ENCODE measurements at places on chromosomes 4 and X.

- no peak for DNase-seq
These were observed 220.3 kb downstream of the OR13H1 start for GRCh38 chrX:131764216-131764615.

GRCh38 chr4:26787461-26788340 is 72.9 kb upstream of the STIM2 start:
- no peak for DNase-seq

DNA sequence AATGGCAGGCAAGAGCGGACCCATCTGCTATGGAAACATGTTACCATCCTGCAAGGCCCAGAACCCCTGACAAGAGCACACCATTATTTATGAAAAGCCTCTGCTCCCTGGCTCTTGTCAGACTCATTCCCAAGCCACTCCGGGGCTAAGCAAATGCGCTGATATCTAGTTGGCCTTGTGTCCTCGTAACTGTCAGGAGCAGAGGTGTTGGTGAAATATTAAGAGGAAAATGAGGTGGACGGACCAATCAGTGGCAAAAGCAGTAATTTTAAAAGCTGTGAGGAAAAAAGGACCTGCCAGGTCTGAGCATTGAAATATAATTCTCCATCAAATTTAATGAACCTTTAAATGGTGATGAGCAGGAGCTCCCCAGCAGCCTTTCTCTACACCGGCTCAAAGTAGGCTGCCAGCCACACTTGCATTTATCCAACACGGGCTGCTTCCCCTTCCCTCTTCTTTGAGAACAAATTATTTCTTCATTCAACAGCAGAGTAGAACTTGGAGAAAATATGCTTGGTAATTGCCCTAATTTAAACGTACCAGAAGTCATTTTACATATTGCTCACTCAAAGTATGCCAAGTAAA is 214.3 kb downstream of the RASL11B start:
- no peak for DNase-seq

- no peak for DNase-seq
These were observed 123.6 kb downstream of the STAG2 start for GRCh38 chrX:124085063-124085462.

DNA sequence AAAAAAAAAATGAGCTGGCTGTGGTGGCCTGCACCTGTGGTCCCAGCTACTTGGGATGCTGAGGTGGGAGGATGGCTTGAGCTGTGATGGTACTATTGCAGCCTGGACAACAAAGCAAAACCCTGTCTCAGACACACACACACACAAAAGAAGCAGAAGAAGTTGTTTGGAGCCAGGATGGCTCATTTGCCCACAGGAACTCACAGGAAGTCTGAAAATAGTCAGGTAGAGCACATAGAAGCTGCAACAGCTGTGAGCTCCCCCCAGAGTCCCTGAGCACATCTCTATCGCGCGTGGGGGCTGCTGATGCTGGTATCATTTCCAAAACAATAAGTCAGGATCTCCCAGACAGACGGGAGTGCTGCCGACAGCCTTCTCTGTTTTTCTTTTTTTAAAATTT is 13.4 kb upstream of the DHRSX start:
- no peak for DNase-seq

- no peak for DNase-seq
These were observed 121.8 kb upstream of the GALNT7 start for GRCh38 chr4:173046818-173047217.

- no peak for DNase-seq
These were observed 168.9 kb upstream of the ATOH1 start for GRCh38 chr4:93659629-93660028.

DNA sequence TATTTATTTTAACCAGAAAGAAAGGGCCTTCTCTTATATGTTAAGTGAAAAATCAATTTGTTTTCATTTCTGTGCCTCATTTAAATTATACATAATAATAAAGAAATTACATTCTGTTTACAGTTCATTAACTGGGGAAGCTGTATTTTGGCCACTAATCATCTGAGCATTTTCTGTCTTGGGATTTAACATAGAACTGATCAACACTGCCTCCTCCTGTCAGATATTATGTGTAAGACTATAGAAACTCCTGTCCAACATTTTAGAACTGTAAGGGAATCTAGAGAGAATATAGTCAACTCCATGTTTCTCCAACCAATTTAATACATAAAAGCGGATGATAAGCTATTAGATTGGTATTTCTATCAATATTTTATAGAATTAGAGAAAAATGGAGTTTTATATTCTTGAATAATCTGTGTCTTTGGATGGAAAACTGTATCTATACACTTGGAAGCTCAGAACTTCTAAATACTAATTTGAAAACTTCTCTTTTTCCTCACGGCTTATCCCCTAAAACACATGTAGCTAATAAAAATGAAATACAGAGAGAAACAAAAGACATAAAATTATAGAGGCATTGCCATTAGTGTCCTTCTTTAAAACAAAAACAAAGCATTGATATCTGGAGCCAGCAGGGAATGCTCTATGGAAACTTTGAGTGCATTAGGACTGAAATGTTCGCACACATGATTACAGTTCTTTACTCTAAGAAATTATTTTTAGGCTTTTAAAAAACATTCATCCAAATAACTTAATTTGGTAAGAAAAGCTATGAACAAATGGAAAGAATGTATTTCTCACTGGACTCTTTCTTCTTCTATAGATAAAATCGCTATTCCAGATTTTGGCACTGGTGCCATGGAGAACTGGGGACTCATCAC is 33.1 kb downstream of the ENPEP start:
- no peak for DNase-seq

- no peak for DNase-seq
These were observed 492.3 kb downstream of the CENPC start for GRCh38 chr4:67052814-67053675.

DNA sequence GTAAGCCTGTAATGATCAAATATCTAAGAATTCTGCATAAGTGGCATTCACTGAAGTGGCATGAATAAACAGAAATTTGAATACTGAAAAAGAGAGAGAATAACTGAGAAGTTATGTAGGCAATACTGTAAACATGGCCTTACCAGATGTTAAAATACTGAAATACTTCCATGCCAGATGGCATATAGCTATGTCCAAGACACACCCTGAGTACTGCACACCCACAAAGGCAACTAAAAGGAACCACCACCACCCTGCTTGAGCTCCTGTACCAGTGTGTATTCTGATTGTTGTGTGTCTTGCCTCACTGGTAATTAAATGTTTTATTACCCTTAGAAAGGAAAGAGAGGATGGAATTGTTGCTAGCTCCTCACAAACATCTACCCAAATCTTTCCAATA is 192.1 kb downstream of the ADAMTS3 start:
- no peak for DNase-seq

GRCh38 chr4:119244832-119245231 is 32.3 kb downstream of the USP53 start:
- DNase-seq, result no peak

DNA sequence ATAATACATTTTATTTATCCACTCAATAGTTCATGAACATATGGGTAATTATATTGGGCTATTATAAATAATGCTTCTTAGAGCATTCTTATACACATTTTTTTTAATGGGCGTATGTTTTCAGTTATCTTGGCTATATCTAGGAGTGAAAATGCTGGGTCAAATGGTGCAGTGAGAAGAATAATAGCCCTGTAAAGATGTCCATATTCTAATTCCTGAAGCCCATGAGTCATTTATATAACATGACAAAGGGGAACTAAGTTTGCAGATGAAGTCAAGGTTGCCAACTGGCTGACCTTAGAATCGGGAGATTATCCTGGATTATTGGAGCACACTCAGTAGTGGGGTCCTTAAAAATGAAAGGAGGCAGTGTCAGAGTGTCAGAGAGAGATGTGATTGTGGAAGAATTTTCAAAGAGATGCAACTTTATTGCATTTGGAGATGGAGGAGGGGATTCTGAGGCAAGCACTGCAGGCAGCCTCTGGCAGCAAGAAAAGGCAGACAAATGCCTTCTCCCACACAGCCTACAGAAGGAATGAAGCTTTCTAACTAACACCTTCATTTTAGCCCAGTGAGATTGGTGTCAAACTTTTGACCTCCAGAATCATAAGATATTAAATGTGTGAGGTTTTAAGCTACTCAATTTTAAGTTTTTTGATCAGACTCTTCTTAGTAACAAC is 106.1 kb upstream of the HS3ST1 start:
- DNase-seq, result no peak

DNA sequence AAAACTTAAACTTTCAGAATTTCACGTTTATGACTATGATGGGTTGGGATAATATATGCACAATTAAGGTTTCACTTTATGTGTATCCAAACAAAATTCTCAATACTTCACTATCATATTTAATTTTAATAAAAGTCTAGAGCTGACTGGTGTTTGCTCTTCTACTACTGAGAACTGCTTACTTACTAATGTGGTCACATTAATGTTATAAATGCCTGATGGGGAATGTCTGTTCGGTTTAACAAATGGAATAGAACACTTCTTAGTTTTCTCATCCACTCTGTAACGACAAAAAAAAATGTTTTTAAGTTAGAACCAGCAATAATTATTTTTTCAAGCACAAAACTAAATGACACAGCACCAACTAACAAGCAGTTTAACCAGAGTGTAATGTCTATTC is 34.3 kb downstream of the CDKL2 start:
- DNase-seq, result no peak

- DNase-seq, result no peak
These were observed 999 bp upstream of the KLHL15 start for GRCh38 chrX:24027985-24028384.

GRCh38 chr4:27276307-27277073 is 415.8 kb downstream of the STIM2 start:
- no peak for DNase-seq

GRCh38 chrX:99142745-99143144 is 1267.3 kb downstream of the PCDH19 start:
- DNase-seq, result no peak

DNA sequence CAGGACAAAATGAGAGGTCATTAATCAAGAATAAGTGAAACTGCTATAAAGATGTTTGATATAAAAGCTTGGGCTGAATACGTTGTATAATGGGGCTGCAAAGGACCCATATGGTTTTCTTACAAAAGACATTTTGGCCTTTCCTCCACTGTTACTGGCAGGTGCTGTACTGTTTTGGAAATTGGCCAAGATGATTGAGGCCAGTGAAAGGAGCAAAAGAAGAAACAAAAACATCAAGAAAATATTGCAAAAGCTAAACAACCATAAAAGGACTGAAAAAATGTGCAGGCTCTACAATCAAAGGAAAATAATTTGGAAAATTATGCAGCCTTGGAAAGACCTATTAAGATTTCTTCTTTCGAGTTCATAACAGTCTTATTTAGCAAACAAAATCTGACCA is 222.2 kb upstream of the PPP1R2C start:
- DNase-seq, result no peak

DNA sequence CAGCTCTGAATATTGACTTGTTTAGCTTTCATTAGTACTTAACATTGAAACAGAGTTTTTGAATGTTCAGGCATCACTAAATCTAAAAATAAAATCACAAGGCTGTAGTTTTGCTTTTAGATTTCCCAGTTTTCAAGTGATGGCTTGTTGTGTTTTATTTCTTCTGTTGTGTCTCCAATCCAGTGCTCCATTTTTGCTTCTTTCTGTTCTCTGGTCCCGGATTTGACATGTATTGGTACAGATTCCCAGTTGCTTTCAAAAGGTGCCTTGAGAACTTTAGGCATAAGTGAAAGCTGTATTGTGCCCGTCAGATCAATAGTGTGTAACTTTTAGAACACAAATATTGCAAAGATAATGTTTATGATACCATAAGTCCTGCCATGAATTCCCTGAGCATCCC is 53.2 kb downstream of the ARHGAP10 start:
- no peak for DNase-seq

DNA sequence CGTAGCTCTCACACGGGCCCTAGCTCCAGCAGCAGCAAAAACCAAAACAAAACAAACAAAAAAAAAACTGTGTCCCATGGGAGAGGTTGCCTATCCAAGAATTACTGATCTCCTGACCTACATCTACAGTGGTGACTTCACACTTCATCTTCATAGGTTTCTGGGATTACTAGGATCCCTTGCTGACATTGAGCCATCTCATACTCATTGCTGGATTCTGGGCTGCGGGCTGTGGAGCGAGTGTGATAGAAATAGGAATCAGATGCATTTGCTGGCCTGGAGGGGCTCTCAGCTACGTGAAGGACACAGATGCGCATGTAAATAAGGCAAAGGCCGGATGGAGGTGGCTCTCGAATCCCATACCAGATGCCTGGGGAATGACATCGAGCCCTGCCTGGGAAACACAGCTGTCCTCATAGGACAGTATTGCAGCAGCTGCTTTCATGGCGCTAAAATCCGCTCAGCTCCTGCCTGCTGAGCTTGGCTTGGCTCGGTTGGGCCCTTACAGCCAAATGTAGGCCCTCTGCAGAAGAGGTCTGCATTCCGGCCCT is 41.7 kb downstream of the CNGA2 start:
- no peak for DNase-seq

DNA sequence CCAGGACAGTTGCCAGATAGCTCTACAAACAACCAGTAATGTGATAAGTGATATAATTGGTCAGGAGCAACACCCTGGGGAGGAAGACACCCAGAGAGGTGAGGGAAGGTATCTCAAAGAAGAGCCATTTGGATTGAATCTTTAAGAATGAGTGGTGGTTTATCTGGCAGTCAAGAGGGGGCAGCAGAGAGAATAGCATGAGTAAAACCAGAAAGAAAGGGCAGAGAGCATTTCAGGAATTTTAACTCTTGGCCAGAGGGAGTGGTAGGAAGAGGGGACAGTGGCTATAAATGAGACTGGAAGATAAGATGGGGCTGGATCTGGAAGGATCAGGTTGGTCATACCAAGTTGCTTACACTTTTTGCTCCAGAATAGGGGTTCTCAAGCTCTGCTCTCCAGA is 5.9 kb upstream of the SEPTIN6 start:
- no peak for DNase-seq

GRCh38 chr4:41715155-41715554 is 33.4 kb downstream of the PHOX2B start:
- no peak for DNase-seq

- DNase-seq, result no peak
These were observed 16.1 kb downstream of the LRP2BP start for GRCh38 chr4:185379326-185380295.

DNA sequence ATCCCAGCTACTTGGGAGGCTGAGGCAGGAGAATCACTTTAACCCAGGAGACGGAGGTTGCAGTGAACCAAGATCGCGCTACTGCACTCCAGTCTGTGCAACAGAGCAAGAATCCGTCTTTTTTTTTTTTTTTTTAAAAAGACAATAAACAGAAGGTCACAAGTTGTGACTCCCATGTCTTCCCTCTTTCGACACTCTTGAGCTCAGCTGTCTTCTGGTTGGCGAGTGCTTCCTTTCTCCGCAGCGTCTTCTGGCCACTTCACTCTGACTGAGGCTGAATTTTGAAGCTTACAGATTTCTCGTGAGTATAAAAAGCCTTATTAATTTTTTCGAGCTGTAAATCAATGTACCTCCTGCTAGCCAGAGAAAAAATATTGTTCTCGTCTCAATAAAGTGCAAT is 124.9 kb downstream of the STOX2 start:
- DNase-seq, result no peak

GRCh38 chr4:164261831-164262230 is 492.1 kb upstream of the SMIM31 start:
- DNase-seq, result no peak

DNA sequence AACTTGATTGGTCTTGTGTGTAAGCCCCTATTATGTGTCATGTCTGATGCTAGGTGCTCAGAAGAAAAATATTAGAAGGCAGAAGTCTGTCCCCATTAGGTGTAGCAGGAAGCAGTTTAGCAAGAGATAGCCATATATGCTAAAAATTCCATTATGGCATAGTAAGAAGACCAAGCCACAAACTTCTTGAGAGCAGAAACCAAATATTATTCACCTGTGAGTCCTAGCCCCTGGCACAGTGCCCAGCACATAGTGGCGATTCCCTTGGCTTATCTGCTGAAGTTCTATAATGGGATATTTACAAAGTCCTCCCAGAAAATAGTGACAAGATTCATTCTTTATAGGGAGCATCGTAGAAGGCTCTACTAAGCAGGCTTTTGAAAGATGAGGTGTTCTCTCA is 174.4 kb downstream of the RAB28 start:
- DNase-seq, result no peak

All from upper lobe of left lung (tissue), 6 donors.